ENCODE measurements at places on chromosomes 3 and 15. TPM values are rescaled to one million over a fixed set of nuclear protein-coding genes. Genes with fewer than 3 reads are reported as not detected.

DNA sequence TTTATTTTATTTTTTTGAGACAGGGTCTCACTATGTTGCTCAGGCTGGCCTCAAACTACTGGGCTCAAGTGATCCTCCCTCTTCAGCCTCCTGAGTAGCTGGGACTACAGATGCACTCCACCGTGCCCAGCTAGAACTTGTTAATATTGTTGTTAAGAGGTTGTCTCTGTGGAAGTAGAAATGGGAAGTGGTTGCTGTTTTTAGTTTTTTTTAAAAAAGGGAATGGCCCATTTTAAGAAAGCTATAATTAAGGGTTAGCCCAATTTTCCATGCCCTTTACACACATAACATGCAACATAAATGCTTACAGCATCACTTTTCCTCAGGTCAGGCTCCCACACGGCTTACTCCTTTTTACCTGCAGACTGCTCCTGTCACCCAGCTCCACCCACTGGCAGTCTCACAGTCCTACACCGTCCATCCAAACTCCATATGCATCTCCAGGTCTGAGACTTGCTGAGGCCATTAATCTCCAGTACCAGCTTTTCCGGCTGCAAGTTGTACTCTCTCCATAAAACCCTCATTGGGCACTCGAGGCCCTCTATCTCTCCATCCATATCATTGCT lies 19.8 kb downstream of the MORC1 start:
- DNase-seq = peak; percentile 51

DNA sequence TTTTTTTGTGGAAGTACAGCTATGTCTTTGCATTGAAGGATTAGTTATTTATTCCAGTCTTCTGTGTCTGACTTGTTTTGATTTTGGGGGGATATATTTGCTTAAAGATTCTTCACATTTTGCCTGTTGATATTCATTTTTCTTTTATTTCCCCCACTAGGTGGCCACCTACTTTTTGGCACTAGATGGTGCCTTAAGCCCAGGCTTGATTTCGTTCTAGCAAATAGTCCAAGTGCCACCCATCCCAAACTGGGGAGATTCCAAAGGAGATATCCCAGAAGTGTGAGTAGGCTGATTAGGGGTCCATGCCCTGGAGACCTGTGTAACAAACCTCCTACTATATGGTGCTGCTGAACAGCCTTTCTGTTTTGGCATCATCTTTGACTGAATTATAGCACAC lies 80.0 kb upstream of the SPATA16 start:
- DNase-seq = peak; percentile 5

RNF168 gene
- 23.8 TPM for total RNA-seq

EXOSC7 gene
- total RNA-seq = 86.6 TPM
